ENCODE measurements at places on chromosomes 3 and 15.
A peak's percentile ranks its signal among the peaks of the same experiment; 100 is the strongest.

GRCh38 chr15:26231096-26231495 lies 368.0 kb upstream of the ATP10A start:
- no peak for DNase-seq

GRCh38 chr15:73955326-73955725 lies 29.1 kb downstream of the LOXL1 start:
- no peak for DNase-seq

GRCh38 chr15:57356636-57357035 lies 19.7 kb upstream of the CGNL1 start:
- DNase-seq, result peak; percentile 79

GRCh38 chr3:79183496-79183895 lies 584.3 kb downstream of the ROBO1 start:
- no peak for DNase-seq

DNA sequence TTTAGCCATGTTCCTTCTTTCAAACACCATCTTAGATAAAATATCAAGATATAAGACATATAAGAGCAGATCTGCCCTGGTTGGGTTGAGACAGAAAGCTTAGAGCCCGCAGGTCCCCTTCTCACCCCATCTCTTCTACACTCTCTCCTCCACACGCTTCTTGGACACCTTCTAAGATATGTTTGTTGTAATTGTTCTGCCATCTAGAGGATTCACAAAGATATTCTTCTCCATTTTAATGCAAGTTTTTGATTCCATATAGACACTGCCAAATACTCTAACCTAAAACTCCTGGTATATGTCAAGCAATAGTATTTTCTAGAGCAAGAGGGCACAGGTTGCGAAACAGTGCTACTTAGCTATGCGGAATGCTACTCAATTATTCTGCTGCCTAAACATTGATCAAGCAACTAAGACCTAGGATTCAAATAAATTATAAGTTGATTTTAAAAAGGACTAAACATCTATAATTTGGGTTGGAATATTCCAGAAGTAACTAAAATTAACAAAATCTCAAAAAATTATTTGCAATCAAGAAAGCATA lies 6.8 kb downstream of the CHRM5 start:
- DNase-seq, result peak; percentile 2

Measured in ELR (cell line).